Trophoblast cell (in vitro differentiated cells and primary cell): ENCODE measurements at places on chromosomes 5 and 9.
A peak's percentile ranks its signal among the peaks of the same experiment; 100 is the strongest.

DNA sequence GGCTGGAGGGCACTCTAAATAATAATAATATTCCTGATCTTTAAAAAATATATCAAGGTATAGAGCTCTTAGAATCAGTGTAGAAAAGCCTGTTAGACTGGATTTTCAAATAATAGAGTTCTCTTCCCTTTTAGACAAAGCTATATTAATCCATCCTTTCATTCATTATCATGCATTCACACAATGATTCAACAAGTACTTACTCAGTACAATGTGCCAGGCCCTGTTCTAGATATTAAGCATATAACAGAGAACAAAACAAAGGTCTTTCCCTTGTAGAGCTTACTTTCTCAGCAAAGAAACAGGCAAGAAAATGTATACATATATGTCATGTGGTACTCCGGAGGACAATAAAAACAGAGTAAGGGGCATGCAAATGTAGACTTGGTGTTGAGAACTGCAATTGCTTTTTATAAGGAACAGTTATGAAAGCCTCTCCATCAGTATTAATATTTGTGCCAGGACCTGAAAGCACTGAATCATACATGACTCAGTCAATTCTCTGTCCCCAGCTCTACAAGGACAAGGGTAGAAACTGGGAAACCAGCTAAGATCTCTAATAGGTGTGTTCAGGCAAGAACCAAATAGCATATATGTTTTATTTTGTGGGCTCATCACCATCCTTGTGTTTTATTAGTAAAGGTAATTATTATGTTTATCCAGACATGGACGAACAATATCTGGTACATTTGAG is 72.2 kb downstream of the PIP5K1B start:
- no peak for DNase-seq

GRCh38 chr9:127349483-127350113 is 47.4 kb upstream of the SLC2A8 start:
- no peak for DNase-seq

GRCh38 chr5:158272409-158272808 is 413.5 kb upstream of the CLINT1 start:
- no peak for DNase-seq

GRCh38 chr5:179258001-179258921 is 87.0 kb downstream of the ADAMTS2 start:
- no peak for DNase-seq

DNA sequence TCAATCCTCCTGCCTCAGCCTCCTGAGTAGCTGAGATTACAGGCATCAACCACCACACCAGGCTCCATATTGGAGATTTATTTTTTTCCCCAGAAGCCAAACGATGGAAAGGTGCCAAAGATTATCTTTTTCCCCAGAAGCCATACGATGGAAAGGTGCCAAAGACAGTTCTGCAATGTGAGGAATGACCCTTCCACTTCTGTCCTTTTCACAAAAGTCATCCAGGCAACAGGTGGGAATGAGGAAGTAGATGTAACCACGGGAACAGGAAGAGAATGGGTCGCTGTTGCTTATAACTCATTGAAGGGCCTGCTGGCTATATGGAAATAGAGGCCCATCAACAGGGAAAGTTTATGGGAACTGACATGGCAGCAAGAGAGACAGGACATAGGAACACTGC is 233.7 kb upstream of the MSX2 start:
- no peak for DNase-seq

- DNase-seq: no peak
These were observed 273.6 kb upstream of the TAS2R1 start for GRCh38 chr5:9903801-9904200.

DNA sequence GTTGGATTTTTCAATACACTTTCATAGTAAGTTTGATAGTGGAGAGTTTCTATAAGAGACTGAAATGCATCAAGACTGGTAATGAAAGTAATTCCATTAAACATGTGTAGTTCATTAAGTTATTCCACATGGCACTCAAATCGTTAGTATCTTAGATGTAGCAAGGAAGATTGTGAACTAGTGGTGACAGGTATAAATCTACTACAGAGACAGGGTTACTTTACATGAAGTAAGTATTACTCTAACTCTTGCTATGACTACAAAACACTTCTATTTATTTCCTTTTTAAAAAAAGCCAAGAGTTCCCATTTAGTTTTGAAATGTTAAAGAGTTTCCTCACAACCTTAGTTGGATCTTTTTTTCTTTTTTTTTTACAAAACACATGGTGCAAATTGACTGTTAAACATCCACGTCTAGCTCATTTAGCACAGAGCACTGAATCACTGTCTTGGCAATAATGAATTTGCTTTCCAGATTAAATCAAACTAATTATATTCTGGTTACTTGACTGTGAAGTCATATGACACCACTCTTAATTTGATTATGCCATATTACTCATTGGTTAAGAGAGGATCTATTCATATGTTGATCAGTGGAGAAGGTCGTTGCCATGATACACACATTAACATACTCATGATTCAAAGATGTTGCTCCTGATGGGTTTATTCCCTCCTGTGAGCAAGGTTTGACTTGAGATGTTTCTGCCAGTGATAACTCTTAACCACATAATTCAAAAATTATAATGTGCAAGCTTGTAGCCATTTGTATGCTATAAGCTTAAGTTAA is 644.8 kb downstream of the EFNA5 start:
- no peak for DNase-seq

- peak; percentile 83 for DNase-seq
These were observed 44.4 kb downstream of the SEC61B start for GRCh38 chr9:99266255-99267023.

DNA sequence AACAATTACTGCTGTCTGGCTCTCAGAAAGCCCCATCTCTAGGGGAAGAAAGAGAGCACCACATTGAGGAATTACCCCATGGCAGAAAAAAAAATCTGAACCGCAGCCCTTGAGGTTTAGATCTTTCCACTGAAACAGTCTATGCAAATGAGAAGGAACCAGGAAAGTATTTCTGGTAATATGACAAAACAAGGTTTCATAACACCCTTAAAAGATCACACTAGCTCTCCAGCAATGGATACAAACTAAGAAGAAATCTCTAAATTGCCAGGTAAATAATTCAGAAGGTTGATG is 427.1 kb downstream of the PRELID2 start:
- no peak for DNase-seq

GRCh38 chr9:87659534-87660419 is 66.1 kb upstream of the CTSL start:
- no peak for DNase-seq

DNA sequence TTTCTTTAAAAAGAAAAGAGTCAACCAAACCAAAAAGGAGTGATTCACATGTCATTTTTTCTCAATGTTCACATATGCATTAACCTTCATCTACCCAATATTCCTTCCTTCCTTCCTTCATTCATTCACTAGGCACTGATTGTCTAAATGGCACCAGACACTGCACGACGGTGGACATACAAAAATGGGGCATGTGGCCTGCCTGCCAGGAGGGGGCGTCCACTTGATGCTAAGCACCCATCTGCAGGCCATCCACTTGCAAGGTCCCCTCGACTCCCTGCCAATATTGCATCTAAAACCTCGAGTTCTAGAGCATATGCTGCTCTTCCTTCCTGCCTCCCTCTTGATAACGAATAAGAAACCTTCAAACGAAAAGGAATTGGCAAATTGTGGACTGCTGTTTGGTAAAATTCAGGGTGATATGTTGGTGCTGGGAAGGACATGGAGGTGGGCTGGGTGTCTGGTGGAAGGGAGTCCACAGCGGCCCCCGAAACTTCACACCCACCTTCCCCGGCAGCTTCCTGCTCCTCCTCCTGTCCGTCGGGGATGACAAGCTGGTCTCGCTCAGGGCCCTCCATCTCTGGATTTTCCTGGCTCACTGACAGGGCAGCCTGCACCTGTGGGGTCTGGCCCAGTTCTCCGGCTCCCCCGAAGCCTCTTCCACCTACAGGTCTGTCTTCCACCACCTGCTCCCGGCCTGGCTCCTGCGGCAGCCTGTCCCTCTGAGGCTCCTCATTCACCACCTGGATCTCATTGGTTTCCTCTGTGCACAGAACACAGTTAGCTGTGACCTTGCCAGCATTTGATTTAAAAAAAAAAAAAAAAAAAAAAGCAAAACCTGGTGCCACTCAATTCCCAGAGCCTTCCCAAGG is 64.3 kb downstream of the GOLM1 start:
- DNase-seq: peak; percentile 40

- peak; percentile 99 for DNase-seq
These were observed 140.7 kb upstream of the RANBP3L start for GRCh38 chr5:36442352-36442751.

GRCh38 chr5:142006363-142007236 is 6.2 kb downstream of the GNPDA1 start:
- no peak for DNase-seq

DNA sequence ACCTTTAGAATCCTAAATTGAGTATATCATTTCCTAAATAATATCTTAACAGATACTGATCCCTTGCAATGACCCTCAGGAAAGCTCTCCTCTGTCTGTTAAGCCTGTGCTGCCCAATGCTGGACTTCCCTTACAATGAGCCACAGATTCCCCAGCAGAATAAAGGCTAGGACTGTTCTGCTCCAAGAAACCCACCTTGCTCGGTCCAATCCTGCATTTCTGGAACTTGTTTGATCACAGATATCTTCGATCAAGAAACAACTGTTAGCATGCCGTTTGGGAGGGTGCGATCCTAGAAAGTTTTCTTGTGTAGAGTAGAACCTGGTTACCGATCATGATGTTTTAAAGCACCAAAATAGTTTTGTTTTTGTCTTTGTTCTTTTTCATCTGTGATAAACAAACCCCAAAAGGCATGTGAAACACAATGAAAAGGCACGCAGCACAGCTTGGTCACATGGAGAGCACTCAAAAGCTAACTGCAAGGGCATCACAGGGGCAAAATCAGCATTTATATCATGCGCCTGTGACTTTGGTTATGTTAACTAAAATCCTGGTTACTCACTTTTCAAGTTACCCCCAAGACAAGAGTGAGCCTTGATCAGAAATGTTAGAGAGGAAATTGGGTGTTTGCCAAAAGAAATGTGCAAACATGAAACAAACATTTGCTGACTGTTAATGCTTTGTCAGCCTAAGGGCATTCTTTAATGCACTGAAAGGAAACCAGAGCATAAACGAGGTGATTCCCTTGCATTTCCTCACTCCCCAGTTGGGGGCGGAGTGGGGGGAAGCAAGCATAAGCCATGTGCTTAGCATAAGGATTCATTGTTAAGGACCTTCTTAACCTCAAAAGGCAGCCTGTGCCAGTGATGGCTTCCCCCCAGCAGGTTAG is 61.9 kb upstream of the ADAMTS16 start:
- no peak for DNase-seq

- DNase-seq: no peak
These were observed 140.5 kb downstream of the SLIT3 start for GRCh38 chr5:169160405-169160901.

- DNase-seq: no peak
These were observed 955 bp downstream of the CDH6 start for GRCh38 chr5:31194468-31194813.

GRCh38 chr9:13665418-13666066 is 386.1 kb upstream of the MPDZ start:
- DNase-seq: peak; percentile 58

- no peak for DNase-seq
These were observed 122.4 kb upstream of the NR5A1 start for GRCh38 chr9:124629600-124629999.

- peak; percentile 28 for DNase-seq
These were observed 33.8 kb upstream of the IL17B start for GRCh38 chr5:149412783-149413476.

DNA sequence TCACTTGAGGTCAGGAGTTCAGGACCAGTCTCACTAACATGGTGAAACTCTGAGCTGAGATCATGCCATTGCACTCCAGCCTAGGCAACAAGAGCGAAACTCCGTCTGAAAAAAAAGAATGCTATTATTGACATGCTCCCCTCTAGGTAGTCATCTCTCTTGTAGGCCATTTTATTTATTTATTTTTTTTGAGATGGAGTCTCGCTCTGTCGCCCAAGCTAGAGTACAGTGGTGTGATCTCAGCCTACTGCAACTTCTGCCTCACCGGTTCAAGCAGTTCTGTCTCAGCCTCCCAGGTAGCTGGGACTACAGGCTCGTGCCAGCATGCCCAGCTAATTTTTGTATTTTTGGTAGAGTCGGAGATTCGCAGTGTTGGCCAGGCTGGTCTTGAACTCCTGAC is 20.6 kb upstream of the NIM1K start:
- DNase-seq: no peak

DNA sequence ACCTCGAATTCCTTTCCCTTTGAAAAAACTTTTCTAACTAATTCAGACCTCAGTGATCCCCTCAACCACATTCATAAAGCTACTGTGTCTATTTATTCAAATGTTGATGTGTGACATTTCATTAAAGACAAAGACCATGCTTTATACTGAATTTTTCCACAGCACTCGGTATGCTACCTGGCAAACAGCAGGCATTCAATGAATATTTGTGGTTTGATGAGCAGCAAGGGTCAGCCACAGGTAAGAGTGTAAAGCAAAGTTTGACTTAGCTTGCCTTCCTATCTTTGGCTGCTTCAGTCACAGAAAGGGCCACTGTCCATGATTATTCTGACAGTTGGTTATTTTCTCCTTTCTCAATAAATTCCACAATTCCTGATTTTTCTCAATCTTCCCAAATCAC is 5.1 kb upstream of the CDC42SE2 start:
- peak; percentile 59 for DNase-seq

DNA sequence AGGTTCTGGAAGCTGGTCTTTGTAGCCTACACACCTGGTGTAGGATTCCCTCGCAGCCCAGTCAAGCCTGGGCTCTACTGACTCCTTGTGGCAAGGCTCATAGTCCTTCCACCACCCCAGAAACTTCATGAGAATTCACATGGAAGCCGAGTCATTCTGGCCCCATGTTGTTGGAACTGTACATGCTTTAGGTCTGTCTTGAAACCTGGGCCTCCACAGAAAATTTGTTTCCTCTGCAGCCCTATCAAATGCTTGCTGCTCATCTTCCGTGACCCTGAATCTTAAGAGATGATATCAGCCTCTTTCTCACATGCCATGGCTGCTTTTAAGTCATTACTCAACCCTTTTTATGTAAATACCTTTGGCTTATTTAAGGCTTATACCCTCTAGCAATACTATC is 113.4 kb upstream of the GRHPR start:
- DNase-seq: peak; percentile 16

- DNase-seq: no peak
These were observed 806 bp downstream of the ZNF474 start for GRCh38 chr5:122130152-122130551.

DNA sequence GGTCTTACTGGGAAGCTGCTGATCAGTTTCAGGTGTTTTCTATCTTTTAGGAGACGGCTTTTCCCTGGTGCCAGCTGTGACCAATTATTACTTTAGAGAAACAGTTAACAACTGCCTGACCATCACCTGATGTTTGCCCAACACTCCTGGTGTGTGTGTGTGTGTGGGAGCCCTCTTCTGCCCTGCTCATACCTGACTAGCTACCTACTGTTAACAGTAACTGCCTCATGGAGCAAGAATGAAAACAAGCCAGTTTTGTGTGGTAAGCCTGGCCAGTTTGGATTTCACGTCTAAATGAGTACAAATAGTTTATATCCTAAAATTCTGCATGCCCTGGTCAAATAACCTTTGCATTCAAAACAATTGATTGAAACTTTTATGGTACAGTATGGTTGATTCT is 46.1 kb upstream of the RIOK2 start:
- DNase-seq: peak; percentile 87

GRCh38 chr9:82970359-82970758 is 92.6 kb downstream of the RASEF start:
- DNase-seq: no peak
